ENCODE measurements at places on chromosomes 2 and 18.

DNA sequence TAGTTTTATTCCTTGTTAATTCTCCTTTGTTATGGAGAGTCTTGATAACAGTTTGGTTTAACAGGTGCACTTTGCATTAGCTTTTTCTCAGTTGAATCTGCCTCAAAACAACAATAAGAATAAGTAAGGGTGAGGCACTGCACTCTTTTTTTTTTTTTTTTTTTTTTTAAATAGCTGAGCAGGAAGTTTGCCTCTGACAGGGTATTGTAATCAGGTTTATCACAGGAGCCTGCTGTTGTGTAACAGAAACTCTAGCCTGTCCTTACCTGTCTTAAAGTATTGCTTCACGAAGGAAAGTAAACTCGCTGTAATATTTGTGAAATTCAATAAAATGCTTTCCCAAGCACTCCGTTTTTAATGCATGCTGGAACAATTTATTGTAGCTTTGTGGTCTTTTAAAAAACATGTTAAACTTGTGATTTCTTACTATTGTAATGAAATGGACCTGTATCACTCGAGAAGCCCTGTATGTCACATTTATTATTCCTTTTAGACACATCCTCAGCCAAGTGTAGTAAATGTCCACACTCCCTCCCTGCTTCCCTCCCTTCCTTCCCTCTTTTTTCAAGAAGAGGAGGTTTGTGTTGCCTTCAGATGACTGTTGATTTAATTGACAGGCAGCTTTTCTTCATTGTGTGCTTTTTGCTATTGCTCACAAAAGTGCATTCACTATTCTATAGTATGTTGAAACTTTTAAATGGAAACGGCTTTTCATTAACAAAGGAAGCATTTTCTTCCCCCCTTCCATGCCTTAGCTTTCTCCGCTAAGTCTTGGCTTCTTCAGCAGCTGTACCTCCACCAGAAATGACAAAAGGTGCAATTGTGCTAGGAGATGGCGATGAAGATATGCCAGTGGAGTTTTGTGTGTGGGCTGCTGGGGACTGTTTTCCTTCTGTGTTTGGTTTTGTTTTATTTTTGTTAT, 52.7 kb downstream of the TAF1B start:
- no peak for DNase-seq

GRCh38 chr2:208358758-208359631, 47.6 kb upstream of the PTH2R start:
- DNase-seq, result no peak

DNA sequence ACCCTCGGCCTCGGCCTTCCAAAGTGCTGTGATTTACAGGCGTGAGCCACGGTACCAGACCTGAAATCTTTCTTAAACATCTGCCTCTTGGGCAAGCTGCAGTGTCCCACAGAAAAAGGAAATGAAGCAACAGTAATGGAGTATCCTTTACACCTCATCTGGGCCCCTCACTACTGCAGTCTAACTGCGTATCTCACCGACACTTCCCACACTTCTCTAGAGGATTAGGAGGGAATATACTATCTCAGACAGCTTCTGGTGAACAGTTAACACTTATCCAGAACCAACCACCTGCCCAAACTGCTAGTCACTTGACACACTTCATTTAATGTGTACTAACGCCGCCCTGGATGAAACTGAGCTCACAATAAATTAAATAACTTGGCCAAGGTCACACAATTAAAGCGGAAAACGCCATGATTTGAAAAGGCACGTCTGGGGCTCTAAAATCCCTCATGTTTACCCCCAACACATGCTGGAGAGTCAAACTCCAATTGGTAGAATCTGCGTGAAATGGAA, 993 bp downstream of the COX7A2L start:
- peak; percentile 40 for DNase-seq

GRCh38 chr2:159199761-159200465, 86.6 kb downstream of the WDSUB1 start:
- DNase-seq, result no peak

GRCh38 chr18:76434452-76434851, 60.6 kb downstream of the ZNF516 start:
- DNase-seq, result no peak

- no peak for DNase-seq
Observed at GRCh38 chr18:73458186-73458964, 590.6 kb upstream of the NETO1 start.

DNA sequence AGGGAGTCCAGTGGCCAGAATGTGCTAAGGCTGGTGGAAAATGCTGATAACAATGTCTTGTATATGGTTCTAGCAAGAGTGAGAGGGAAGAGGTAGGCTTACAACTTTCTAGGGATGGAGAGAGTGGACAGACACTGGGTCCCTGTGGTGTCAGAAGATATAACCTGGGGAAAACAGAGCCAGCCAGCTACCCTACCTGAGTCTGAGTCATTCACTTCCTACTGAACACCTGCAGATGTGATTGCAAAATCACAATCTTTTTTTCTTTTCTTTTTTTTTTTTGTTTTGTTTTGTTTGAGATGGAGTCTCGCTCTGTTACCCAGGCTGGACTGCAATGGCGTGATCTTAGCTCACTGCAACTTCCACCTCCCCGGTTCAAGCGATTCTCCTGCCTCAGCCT, 7.3 kb downstream of the TET3 start:
- DNase-seq, result no peak
